Stimulated activated CD8-positive, alpha-beta memory T cell treated with anti-CD3 and anti-CD28 coated beads, Interleukin-4, amount 100 ng/mL, for 24 hours (primary cell): ENCODE measurements at places on chromosomes 3 and 15.

- DNase-seq = no peak
Measured at GRCh38 chr3:120428924-120429323, 21.9 kb downstream of the FSTL1 start.

GRCh38 chr15:90201130-90201943, at the start of gene SEMA4B:
SEMA4B (plus strand) TSS chr15:90201330; CDS start chr15:90201579, 249 bp downstream.
- DNase-seq = peak; percentile 64

- no peak for DNase-seq
Measured at GRCh38 chr15:75584121-75584520, 5.0 kb upstream of the PTPN9 start.

GRCh38 chr3:121418182-121418581, 127.6 kb downstream of the POLQ start:
- DNase-seq = no peak

- no peak for DNase-seq
Measured at GRCh38 chr3:130085881-130086280, 4.2 kb downstream of the ALG1L2 start.

- no peak for DNase-seq
Measured at GRCh38 chr15:62360332-62361097, 195.4 kb upstream of the C2CD4B start.

- DNase-seq = no peak
Measured at GRCh38 chr3:94862703-94863102, 799.8 kb downstream of the NSUN3 start.

DNA sequence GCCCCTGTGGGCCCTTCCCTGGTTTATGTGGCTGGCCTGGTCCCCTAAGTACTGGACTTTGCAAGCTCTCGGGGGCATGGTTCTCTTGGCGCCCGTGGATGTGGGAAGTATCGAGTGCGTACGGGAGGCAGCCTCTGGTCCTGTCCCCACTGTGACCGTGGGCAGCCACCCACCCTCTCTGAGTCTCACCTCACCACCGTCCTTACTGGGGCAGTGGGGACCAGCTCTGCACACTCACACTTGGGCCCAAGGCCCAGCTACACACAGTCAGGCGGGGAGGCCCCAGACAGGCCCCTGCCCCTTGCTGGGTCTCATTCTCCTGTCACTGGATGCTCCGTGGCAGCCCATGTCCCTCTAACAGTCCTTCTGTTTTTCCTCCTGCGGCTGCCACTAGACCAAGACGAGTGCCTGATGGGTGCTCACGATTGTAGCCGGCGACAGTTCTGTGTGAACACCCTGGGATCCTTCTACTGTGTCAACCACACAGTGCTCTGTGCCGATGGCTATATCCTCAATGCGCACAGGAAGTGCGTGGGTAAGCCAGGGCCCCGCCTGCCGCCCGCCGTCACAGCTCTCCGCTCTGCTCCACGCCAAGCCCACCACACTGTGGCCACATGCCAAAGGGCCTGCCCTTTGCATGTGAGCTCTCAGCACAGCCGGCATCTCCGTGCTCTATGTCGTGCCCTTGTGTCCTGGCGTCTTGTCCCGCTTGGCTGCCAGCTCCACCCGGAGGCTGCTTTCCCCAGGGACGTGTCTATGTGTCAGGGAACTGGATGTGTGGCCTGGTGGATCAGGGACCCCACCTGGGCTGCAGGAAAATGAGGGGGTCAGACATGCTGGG, 72.7 kb downstream of the FBLN2 start:
- peak; percentile 36 for DNase-seq

GRCh38 chr3:181329024-181329423, 339.5 kb upstream of the DNAJC19 start:
- DNase-seq = no peak

- DNase-seq = no peak
Measured at GRCh38 chr3:162492446-162493081, 996.0 kb downstream of the OTOL1 start.
